ENCODE measurements at places on chromosomes 2 and 18.

DNA sequence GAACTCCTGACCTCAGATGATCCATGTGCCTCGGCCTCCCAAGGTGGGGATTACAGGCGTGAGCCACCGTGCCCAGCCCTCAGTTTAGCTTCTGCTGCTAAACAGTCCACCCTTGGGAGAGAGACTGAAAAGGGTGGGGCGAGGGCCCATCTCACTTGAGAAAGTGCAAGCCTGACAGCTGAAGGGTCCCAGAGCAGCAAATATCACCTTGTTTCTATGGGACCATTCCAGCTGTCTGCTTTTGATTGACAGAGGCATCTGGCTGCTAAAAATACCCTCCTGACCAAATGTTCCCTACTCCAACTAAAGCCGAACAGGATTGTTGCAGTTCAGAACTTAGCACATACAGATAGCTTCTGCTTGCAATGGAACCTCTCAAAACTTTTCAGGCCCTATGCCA is 436 bp upstream of the SMYD1 start:
- DNase-seq = no peak

DNA sequence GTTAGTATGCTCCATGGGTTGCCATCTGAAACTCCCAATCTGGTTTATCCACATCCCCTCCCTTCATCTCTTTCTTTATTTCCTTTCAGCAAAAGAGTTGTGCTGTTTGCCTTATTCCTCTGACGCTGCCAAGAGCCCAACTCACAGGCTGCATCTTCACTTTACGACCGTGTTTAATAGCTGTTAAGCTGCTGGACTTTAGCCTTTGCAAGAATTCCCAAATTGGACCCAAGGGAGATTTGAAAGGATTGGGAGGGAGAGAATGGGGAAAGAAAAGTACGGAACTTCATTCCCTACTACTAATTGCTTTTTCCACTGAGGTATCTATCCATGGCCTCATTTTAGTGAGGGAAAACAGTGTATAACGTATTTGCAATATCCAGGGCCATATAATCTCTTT is 263.4 kb upstream of the MEIS1 start:
- no peak for DNase-seq

DNA sequence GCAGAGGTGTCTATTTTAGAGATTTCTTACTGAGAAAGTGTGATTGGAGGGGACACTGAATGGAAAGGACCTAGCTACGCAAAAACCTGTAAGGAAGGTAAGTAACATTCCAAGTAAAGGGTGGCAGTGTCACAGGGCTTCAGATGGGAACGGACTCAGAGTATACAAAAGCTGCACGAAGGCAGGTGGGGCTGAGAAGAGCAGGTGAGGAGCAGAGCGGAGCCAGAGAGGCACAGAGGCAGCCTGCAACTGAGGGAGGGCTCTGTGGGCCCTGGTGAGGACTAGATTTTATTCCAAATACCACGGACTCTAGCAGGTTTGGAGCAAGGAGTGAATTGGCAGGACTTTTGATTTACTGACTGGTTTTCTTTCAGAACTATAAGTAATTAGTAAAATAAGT is 331.3 kb upstream of the PKDCC start:
- DNase-seq = no peak

GRCh38 chr2:69034845-69035244 is 21.9 kb downstream of the ANTXR1 start:
- no peak for DNase-seq

Measured in M059J (cell line).